ENCODE measurements at places on chromosomes 16 and 17.

- DNase-seq, result no peak
Observed at GRCh38 chr16:21301168-21301894, 23.2 kb upstream of the CRYM start.

GRCh38 chr17:40178021-40178601, 841 bp downstream of the RAPGEFL1 start:
- no peak for DNase-seq

- no peak for DNase-seq
Observed at GRCh38 chr16:88072571-88073001, 121.4 kb downstream of the BANP start.

DNA sequence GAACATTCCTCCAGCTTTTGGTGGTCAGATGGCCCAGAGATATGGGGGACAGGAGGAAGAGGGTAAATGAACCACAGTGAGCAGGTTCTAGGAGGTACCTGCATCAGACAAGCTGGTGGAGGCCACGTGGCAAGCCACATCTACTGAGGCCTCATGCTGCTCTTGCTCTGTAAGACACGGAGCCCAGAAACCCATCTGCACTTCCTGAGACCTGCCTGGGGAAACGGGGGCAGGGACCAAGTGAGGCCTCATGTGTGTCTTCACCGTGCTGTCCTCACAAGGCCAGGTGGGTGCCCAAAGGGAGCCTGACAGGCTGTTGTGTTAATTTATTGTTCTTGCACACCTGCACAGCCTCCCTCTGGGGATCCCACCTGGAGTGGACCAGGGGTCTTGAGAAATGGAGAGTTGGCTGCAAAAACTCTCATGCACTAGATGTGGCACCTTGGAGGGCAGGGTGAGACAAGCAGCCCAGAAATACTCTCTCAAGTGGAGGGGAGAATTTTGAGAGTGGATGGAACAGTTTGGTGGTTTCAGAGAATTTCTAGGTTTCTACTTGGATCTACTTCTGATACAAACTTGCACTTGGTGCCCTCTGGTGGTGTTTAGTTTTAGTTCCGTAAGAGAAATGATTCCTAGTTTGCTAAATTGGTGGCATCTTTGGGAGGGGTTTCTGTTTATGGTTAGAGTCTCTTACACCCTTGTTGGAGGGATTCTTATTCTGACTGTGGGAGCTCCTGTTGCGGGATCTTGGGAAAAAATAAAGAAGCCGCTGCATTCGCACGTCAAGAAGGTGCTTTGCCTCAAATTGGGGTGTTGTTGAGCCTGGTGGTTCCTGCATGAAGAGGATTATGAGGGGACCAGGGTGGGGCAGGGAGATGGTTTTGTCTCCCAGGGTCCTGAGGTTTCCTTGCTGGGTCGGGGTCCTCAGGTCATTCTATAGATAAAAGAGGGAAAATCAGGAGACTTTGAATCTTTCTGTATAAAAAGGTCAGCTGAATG, 47.5 kb downstream of the SLC6A2 start:
- no peak for DNase-seq

- DNase-seq, result no peak
Observed at GRCh38 chr17:67620088-67620487, 97.6 kb upstream of the NOL11 start.

DNA sequence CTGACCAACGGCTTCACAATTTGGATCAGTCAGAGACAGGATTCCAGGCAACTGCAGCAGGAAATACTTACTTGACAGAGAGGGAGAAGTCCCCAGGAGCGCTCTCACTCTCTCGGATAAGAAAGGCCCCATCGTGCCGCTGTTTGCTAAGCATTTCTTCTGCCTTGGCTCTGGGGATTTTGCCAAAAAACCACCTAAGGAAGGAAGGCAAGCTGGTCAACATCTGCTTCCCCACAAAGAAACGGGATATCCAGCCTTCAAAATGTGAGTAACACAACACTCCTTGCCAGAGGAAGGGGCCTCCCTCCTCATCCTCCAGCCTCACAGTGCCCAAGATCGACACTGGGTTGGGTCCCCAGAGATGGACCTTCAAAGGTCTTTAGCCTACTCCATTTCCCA, 36.6 kb upstream of the SLC25A19 start:
- no peak for DNase-seq

- DNase-seq, result no peak
Observed at GRCh38 chr17:59391021-59391420, 59.6 kb downstream of the YPEL2 start.

DNA sequence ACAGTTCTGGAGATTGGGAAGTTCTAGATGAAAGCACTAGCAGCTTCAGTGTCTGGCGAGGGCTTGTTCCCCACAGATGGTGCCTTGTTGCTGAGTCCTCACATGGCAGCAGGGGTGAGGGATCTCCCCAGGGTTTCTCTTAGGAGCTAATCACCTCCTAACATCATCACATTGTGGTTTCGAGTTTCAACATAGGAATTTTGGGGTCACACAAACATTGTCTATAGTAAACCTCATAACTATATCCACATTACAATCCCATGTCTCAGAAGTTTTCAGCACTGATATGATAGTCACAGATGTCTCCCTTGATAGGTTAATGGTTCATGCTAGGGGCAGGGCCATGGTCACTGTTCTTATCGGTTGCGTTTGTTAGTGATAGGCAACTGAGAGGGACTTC, 13.8 kb downstream of the CLUAP1 start:
- no peak for DNase-seq

DNA sequence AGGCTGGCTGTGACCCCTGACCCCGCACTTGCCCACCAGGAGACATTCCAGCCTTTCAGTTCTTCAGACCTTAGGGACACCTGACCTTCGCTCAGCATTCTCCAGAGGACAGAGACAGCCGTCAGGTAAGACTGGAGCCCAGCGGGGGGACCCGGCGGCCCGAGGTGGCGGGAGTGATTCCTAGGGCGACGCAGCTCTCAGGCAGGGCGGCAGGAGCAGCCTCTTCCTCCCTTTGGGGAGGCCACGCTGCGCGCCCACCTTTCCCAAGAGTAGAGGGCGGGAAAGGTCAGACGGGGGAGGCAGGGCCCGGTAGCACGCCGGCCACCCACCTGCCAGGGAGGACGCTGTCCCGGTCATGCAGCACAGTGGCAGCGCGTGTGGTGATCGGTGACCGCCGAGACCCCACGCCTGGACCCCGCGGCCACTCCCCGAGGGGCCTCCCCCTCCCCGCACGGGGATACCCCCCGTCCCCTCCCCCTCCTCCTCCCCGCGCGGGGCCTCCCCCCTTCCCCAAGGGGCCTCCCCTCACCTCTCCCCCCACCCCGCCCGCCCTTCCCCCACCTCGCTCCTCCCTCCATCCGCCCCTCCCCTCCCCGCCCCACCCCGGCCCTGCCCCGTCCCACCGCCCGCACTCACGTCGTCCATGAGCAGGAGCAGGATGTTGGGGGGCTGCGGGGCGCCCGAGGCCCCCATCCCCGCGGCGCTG, 472 bp downstream of the GALNS start:
- DNase-seq, result no peak

GRCh38 chr17:17845046-17845775, 8.4 kb upstream of the SREBF1 start:
- DNase-seq, result no peak

- no peak for DNase-seq
Observed at GRCh38 chr16:48383009-48383876, 2.0 kb downstream of the SIAH1 start.

GRCh38 chr16:21703589-21704174, 39.9 kb downstream of the OTOA start:
- no peak for DNase-seq

GRCh38 chr16:14196539-14196938, 125.4 kb downstream of the MRTFB start:
- DNase-seq, result no peak

DNA sequence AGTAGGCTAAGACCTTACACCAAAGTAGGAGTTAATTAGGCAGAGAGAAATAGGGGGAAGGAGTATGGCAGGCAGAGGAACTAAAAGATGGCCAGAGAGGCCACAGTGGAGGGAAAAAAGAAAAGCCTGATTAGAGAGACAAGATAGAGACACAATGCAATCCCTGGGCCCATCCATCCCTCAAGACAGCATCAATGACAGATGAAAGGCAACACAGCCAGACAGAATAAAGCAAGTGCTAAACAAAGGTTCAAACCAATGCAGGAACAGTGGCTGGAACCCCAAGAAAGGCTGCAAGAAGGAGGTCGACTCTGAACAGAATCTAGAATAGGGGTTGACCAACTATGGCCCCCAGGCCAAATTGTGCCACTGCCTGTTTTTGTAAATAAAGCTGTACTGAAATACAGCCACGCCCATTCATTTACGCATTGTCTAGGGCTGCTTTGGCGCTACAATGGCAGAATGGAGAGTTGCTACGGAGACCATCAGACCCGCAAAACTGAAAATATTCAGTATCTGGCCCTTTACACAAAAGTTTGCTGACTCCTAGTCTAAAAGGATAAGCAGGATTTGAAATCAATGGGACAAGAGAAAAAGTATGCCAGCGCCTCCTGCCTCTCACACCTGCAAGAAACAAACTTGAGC, 473.3 kb upstream of the PSMD7 start:
- no peak for DNase-seq

DNA sequence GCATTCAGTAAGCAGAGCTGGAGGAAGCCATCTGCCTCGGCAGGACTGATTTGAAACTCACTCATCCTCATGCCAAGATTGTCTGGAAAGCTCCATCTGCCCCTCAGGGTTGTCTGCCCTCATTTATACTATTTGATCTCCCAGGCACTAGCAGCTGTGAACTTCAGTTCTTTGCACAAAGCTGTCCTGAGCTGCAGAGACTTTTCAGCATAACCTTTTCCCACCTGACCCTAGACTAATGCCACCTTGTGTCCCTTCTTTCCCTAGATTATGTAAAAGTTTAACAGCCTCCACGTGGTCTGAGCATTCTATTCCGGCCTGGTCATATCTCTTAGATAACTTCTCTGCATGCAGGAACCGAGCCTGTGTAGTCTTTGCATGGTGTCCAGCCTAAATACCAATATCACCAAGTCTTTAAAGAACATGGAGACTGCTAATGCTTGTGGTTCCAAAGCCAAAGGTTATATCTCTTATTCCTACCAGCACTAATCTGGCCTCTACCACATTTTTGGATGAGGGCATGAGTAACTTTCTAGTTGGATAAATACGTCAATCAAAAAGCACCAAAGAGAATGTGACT, 29.1 kb downstream of the STAT5A start:
- DNase-seq, result no peak

DNA sequence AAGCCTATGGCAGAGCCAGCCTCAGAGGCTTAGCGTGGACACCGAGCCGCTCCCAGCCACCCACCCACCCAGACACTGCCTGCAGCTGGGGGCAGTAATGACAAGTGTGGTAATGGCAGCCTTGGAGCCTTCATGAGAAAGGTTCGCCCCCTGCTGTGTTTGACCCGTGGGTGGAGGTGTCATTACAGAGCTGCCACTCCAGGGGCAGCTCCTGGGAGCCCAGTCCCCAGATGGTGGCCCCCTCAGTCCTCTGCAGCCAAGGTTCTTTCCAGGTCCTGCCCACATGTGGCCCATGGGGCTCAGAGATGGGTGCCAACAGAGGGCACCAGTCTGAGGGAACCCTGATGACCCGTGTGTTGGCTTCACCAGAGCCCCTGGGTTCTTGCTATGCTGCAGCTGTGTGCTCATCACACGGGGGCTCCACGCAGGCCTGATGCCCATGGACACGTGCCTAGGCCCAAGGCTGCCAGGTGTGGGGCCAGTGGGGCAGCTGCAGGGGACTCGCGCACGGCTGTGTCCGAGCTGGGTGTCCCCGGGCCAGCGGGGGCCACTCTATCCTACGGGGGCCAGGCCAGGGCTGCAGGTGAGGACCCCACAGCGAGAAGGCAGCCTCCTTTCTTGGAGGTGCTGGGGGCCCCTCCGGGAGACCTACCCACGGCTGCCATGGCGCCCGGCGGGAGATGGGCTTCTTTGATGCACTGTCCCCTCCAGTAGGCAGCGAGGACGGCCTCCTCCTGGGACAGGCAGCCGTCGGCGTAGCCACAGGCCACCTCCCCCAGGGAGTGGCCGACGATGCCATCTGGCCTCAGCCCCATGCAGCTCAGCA, 8.1 kb downstream of the FASN start:
- DNase-seq, result no peak

DNA sequence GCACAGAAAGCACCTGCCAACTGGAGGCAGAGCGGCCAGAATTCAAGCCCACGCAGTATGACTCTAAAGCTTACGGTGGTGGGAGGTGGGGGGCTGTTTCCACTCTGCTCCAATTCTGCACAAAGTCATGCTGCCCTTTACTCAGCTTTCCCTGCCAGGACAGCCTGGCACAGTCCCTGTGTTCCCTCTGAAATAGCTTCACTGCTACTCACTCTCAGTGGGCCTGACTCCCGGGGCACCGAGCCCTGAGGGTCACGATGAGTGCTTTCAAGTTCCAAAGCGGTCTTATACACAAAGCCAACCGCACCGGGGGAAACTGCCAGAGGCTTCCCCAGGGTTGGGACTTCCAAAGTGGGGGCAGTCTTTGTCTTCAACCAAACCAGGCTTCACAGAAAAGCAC, 306.1 kb upstream of the XYLT1 start:
- DNase-seq, result no peak

- DNase-seq, result no peak
Observed at GRCh38 chr17:78304549-78305037, 55.3 kb downstream of the SOCS3 start.

DNA sequence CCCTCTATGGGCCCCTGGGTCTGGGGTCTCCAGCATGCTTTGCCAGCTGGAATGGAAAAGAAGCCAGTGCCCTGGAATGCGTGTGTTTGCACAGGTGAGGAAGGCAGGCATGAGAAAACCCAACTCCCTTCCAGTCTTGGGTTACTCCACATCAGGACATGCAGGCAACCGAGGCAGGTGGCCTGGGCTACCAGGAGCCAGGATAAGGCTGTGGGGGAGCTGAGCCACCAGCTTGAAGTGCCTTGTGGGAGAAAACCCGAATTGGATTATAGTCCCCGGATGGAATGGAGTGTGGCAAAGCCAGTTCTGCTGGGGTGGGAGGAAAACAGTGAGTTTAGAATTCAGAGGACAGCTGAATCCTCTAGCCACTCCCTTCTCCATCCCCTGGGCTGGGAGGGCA, 7.2 kb downstream of the SRCIN1 start:
- no peak for DNase-seq

DNA sequence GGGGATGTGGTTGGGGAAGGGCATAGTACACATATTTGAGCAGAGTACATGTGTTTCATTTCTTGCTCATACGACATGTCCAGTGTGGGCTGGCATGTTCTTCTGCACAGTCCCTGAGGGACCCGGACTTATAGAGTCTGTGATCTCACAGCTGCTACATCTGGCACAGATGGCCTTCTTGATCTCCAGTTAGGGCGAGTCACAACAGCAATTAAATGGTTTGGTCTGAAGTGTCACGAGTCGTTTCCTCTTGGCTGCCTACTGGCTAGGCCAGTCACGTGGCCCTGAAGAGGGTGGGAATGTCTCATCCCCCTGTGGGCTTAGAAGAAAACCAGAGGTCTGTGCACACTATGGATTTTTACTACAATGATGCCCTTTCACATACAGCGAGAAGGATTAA, 443.6 kb downstream of the WWOX start:
- no peak for DNase-seq

DNA sequence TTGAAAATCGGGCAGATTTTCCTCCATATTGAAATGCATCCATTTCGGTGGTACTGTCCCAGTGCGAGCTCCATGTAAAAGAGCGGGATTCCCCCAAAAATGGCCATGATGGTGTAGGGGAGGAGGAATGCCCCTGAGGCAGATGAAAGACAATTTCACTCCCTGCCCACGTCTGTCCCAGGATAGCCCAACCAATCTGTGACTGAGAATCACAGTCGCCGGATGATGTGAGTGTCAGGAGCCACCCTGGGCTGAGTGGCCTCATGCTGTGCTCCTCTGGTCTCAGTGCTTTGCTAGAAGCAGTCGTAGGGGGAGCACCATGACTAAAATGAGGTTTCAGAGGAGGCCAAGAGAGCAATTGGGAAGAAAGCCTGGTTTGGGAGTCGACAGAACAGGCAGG, 16.7 kb downstream of the SLC6A4 start:
- DNase-seq, result no peak

GRCh38 chr17:38900978-38901656, 24.3 kb upstream of the LASP1NB start:
- DNase-seq, result no peak

All from stimulated activated CD4-positive, alpha-beta T cell treated with anti-CD3 and anti-CD28 coated beads, Interleukin-1b, Interleukin-23, amount 100 ng/mL, for 1 hour (primary cell).